ENCODE measurements at places on chromosomes 1 and 21.
A peak's percentile ranks its signal among the peaks of the same experiment; 100 is the strongest.

- no peak for DNase-seq
These were observed 24.0 kb downstream of the C1QB start for GRCh38 chr1:22676916-22677583.

- peak; percentile 56 for DNase-seq
These were observed 4.5 kb downstream of the KCNJ9 start for GRCh38 chr1:160085686-160086455.

GRCh38 chr1:30405081-30405480 is 318.3 kb downstream of the MATN1 start:
- no peak for DNase-seq

DNA sequence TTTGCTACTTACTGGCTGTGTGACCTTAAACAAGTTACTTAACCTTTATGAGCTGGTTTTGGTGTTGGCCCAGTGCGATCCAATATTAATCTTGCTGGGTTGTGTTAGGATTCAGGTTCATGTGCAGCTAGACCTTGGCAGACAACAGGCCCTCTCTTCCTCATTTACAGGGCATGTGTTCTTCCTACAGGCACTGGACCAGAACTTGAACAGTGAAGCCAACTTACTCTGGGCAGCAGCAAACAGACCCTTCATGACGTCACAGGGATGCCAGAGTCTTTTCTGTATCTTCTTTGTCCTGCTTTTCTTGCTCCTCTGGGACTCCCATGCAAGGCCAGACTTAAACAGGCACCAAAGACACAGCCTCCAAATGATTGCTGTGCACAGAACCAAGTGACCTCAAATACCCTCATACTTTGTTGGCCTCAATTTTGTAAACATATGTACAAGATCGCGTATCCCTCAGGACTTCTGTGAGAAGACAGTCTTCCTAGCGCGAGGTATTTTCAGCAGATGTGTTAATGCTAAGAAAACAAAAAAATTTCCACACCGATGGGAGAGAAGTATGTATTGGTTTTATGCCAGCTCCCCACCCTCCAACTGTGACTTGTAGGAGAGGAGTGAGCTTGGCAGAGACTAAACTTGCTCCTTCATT is 73.7 kb downstream of the URB2 start:
- DNase-seq: no peak

GRCh38 chr1:244063498-244063897 is 12.4 kb downstream of the ZBTB18 start:
- DNase-seq: no peak

DNA sequence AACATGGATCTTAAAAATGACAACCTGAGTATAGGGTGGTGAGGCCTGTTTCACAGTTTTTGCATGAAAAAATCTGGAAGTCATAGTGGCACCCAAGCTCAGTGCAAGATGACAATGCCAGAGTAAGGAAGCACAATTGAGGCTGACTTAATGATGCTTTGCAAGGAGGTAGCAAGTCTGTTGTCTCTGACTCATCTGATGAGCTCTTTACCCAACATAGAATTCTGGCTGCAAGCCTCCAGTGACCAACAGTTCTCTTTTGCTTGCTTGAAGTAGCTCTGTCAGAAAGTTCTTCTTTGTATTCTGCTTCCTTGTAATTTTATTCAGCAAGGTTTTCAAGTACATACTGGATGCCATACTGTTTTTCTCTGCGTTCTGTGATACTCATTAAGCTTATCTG is 117.1 kb downstream of the FOXD2 start:
- DNase-seq: no peak

Measured in central memory CD4-positive, alpha-beta T cell (primary cell).